Activated T-cell treated with anti-CD3 and anti-CD28 coated beads for 1 hour (primary cell): ENCODE measurements at places on chromosomes 6 and 20.

DNA sequence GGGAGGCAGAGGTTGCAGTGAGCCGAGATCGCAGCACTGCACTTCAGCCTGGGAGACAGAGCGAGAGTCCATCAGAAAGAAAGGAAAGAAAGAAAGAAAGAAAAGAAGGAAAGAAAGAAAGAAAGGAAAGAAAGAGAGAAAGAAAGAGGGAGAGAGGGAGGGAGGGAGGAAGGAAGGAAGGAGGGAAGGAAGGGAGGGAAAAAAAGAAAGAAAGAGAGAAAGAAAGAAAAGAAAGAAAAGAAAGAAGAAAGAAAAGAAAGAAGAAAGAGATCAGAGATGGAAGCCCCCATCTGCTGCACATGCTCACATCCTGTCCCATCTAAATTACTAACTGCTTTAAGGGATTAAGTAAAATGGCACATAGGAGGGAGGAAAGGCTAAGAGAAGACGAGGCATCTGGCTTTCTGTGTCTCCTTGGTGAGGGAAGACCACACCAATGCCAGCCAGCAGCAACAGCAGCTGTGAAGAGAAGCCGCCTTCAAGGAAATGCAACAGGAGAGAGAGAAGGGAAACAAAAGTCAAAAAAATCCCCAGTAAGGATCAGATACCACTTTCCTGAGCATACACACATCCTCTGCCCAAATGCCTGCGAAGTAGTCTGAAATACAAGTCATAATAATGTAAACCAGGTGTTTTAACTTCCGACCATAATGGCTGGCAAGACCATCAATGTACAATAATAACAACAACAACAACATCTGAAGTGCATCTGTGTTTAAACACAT, 300.2 kb upstream of the JARID2 start:
- DNase-seq = no peak

GRCh38 chr6:5679691-5680090, 327.0 kb downstream of the NRN1 start:
- DNase-seq = no peak

- no peak for DNase-seq
Measured at GRCh38 chr6:141492521-141493284, 640.0 kb upstream of the GJE1 start.

GRCh38 chr6:90458353-90459224, 128.3 kb downstream of the MAP3K7 start:
- no peak for DNase-seq

DNA sequence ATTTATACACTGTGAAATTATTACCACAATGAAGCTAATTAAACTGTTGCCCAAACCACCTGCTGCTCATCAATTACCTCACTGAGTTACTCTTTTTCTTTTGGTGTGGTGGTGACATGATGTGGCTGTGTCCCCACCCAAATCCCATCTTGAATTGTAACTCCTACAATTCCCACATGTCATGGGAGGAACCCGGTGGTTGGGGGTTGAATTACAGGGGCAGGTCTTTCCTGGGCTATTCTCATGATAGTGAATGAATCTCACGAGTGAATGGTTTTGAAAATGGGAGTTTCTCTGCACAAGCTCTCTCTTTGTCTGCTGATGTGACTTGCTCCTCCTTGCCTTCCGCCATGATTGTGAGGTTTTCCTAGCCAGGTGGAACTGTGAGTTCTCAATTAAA, 145.0 kb downstream of the LRRC1 start:
- DNase-seq = no peak

GRCh38 chr6:167731731-167732422, 94.8 kb upstream of the AFDN start:
- DNase-seq = no peak
